ENCODE measurements at places on chromosomes 7 and 10.

GRCh38 chr10:47034441-47035051 is 123.3 kb downstream of the PTPN20 start:
- DNase-seq = no peak

DNA sequence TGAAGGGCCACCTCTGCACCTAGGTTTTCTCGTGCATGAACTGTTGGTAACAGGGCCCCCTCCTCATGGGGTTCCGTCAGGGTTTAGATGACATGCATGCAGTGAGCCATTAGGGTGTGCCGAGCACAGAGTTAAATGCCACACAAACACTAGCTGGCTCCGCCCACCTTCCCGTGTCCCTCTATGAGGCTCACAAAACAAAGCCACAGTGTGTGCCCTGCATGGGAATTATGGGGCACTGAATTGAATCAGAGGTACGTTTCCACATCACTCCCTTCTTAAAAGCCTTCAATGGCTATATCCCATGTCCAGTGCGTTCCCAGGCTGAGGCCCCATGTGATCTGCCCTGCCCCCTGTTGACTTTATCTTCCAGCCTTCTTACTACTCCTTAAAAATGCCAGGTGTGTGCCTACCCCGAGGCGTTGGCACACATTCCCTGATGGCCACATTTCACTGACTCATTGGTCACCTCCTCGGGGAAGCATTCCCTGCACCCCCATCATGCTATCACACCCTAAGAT is 35.7 kb downstream of the GSDME start:
- DNase-seq = no peak

- DNase-seq = no peak
Measured at GRCh38 chr7:94261067-94261466, 133.6 kb upstream of the COL1A2 start.

DNA sequence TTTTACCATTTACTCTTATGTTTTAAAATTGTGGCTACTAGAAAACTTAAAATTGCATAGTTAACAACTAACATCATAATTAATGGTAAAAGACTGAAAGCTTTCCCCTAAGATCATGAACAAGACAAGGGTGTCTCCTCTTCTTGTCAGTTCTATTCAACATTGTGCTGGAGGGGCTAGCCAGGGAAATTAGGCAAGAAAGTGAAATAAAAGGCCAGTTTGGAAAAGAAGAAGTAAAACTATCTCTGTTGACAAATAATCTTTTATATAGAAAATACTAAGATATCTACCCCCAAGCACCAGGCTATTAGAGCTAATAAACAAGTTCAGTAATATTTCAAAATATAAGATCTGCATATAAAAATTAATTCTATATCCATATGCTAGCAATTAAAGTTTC is 46.9 kb upstream of the MXI1 start:
- DNase-seq = no peak

GRCh38 chr7:29202651-29203069 is 8.1 kb downstream of the CHN2 start:
- no peak for DNase-seq

DNA sequence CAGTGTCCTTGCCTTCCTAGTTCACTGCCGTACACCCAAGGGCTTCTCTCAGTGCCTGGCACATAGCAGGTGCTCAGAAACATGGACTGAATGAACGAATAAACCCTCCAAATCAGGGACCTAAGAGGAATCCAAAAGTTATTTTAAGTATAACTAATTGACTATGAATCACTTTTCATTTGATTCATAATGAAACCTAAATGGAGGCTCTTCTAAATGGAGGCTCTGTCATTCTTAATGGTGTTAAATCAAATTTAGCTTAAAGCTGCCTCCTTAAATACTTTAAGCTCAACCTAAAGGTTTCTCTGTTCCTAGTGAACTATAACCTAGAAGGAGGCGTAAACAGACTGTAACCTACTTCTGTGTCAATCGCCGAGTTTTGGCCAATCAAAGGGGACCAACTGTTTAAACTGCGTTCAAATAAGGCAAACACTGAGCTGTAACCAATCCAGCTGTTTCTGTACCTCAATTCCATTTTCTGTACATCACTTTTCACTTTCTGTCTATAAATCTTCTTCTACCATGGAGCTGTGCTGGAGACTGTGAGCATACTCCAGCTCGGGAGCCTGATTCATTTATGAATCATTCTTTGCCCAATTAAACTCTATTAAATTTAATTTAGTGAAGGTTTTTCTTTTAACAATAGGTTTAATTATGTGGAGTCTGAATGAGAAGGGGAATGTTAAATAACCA is 11.0 kb downstream of the PYROXD2 start:
- no peak for DNase-seq

- DNase-seq = peak; percentile 37
Measured at GRCh38 chr10:84214612-84215235, 10.6 kb downstream of the LRIT2 start.

DNA sequence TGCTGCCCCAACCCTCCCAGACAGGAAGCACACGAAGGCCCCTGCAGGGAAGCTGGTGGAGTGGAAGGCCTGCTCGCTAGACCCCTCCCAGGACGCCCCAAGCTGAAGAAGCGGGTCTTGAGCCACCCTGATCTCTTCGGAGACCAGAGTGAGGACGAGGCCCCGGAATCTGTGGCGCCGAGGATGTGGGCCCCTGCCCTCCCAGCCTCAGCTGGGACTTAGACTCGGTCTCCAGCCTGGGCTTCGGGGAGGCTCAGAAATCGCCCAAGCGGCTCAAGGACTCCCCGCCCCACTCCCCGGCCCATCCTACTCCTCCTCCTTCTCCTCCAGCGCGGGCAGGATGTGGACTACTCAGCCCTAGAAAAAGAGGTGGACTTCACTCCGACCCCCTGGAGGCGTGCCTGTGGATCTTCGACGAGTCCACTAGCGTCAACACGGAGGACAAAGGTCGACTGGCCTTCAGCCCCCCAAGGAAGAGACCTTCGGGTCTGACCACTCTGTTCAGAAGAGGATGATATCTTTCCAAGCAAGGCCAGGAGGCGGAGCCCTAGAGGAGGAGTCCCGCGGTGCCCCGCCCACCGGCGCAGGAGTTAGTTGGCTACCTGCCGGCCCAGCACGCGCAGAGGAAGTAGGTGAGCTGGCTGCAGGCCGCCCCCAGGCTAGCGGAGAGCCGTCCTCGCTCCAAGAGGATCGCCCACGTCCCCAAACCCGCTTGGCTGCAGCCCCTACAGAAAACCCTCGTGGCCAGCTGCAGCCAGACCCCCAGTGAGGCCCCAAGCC is 21.9 kb upstream of the LANCL2 start:
- DNase-seq = no peak

GRCh38 chr10:29415876-29416275 is 127.0 kb downstream of the LYZL1 start:
- no peak for DNase-seq

GRCh38 chr10:114548662-114549061 is 109.4 kb downstream of the ABLIM1 start:
- DNase-seq = peak; percentile 24

GRCh38 chr10:132508581-132509443 is 28.8 kb upstream of the INPP5A start:
- DNase-seq = no peak

GRCh38 chr7:142185801-142186200 is 72.1 kb downstream of the PRSS58 start:
- no peak for DNase-seq

DNA sequence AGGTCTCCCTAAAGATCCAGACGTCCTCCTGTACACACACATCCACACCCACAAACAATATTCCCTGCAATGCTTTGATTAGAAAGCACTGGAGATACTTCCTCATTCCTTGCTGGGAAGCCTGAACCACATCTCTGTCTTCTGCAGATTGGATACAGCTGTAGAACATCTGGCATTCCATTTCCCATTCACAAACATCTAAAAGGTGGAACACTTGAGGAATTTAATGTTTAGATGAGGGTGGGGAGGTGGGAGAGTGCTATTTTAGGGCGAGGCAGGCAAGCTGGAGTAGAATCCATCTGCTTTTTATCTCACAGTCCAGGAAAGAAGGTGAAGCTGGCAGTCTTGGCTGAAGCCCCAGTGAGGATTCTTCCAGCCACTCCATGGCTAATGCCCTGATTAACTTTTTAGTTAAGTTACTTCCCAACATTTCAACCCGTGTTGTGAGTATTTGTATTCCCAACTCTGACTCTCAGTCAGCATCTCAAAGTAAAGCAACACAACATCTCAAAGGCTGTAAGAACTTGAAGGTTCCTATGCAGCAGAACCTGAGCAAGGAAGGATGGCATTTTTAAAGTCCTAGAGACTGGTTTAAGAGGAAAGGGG is 46.1 kb downstream of the CYTH3 start:
- DNase-seq = no peak

Measured in HuH-7 (cell line).